ENCODE measurements at places on chromosomes 2 and 18.

- H3K4me3 ChIP-seq = no peak overlapping the region
- H3K27ac ChIP-seq = no peak overlapping the region
- no peaks in the 10 kb centered on the region for H3K27me3 ChIP-seq
- H3K4me1 ChIP-seq = no peaks in the 10 kb centered on the region
- H3K36me3 ChIP-seq = no peaks in the 10 kb centered on the region
These were observed 406.2 kb downstream of the NUP35 start for GRCh38 chr2:183530333-183530901.

GRCh38 chr2:173239644-173240043, 115.0 kb upstream of the CDCA7 start:
- peaks cover 23% of the 10 kb centered on the region for H3K4me1 ChIP-seq
- H3K27ac ChIP-seq = peak overlapping the region; percentile 26
- no peak for DNase-seq
- H3K27me3 ChIP-seq = no peaks in the 10 kb centered on the region

DNA sequence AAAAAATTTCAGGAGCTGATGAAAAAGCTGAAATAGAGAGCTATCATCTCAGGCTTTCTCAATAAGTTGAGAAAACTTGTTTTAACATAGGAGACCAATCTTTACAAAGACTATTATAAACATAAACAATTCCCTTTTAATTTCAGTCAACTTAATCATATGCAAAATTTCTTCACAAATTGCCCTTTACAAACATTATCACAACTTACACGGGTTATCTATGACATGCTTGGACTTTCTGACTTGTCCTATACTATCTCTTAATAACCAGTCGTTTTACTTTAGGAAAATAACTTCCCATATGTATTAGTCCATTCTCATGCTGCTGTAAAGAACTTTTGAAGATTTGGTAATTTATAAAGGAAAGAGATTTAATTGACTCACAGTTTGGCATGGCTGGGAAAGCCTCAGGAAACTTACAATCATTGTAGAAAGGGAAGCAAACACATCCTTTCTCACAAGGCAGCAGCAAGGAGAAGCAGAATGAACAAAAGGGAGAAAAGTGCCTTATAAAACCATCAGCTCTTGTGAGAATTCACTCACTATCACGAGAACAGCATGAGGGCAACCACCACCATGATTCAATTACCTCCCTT, 1583.7 kb upstream of the CELF4 start:
- DNase-seq = no peak
- H3K36me3 ChIP-seq = no peaks in the 10 kb centered on the region
- H3K27me3 ChIP-seq = no peaks in the 10 kb centered on the region
- no peak overlapping the region for H3K27ac ChIP-seq

DNA sequence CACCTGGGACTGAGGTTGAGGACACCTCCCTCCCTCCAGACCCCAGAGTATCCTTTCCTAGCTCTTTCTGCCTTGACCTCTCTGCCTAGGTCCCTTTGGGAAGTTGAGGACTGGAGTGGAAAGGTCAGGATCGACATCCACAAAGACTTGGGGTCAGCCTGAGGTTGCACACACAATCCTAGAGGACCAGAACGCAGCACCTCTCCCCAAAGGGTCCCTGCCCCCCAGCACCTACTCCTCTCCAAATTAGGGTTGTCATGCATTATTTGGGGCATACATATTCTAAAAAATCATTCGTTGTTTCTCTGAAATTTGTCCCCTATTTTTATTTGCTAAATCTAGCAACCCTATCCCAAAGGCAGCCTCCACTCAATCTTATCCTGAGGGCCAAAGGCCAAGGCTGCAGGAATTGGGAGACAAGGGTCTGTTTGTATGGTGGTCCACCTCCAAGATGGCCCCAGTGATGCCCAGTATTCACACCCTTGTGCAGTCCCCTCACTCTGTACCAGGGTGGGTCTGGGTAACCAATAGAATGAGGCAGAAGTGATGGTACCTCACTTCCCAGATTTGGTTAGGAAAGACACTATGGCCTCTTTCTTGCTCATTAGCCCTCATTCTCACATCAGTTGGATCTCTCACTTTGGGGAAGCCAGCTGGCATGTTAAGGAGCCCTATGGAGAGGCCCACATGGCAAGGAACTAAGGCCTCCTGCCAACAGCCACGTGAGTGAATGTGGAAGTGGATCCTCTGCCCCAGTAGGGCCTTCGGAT, 3.5 kb upstream of the CHRNG start:
- H3K4me1 ChIP-seq = peaks cover 3% of the 10 kb centered on the region
- H3K27ac ChIP-seq = no peak overlapping the region
- peaks cover 21% of the 10 kb centered on the region for H3K27me3 ChIP-seq
- DNase-seq = no peak

DNA sequence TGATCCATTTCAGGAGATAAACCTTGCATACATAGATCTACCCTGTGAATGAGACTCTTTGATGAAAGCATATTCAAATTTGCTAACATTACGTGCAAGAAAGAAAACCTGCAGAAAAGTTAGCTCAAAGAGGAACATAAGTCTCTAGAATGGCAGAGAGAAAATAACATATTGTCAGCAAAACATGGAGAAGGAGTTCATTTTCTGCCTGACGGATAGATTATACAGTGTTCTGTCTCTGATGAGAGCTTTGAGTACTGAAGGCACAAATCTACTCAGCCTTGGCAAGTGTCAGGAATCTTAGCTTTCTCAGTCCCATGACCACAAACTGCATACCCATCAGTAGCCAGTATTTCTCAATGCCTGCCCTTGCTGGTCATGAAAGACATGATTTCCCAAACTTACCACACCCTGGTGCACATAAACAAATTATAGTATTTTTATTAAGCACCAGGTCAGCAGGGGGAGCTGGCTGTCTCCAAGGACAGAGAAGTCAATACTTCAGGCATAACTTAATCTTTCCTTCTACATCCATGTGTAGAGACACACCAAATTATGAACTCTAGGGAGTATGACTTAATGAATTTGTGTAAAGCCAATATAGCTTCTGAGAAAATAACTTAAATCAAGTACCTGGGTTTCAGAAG, 401.2 kb upstream of the SOX11 start:
- H3K36me3 ChIP-seq = no peaks in the 10 kb centered on the region
- H3K27me3 ChIP-seq = no peaks in the 10 kb centered on the region
- no peak overlapping the region for H3K4me3 ChIP-seq
- H3K4me1 ChIP-seq = no peaks in the 10 kb centered on the region
- no peak overlapping the region for H3K27ac ChIP-seq

DNA sequence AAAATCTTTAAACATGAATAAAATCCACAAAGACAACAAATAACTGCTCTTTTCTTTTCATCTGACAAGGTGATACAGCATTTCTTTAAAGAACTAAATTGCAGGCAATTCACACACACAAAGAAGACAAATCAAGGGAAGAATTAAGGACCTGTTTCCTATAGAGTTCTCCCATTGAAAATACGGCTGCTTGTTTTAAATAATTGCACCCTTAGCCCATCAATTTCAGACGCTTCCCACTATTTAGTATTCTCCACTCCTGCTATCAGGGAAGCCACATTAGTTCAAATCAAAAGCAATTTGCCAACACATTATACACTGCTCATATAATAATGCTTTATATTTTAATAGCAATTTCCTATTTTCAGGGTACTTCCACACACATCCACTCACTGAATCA, 11.3 kb downstream of the CMPK2 start:
- no peaks in the 10 kb centered on the region for H3K27me3 ChIP-seq
- DNase-seq = no peak
- no peak overlapping the region for H3K4me3 ChIP-seq
- H3K27ac ChIP-seq = no peak overlapping the region

- H3K27ac ChIP-seq = no peak within 1 kb of the TSS
- H3K4me3 ChIP-seq = no peak within 1 kb of the TSS
- no peaks in the 10 kb centered on the region for H3K27me3 ChIP-seq
- H3K4me1 ChIP-seq = peaks cover 4% of the 10 kb centered on the region
- peak; percentile 37 for DNase-seq
These were observed at the start of gene AGXT for GRCh38 chr2:240868286-240869108. TSS of gene AGXT (plus strand) at chr2:240868824. CDS start at chr2:240868866, 42 bp downstream.

DNA sequence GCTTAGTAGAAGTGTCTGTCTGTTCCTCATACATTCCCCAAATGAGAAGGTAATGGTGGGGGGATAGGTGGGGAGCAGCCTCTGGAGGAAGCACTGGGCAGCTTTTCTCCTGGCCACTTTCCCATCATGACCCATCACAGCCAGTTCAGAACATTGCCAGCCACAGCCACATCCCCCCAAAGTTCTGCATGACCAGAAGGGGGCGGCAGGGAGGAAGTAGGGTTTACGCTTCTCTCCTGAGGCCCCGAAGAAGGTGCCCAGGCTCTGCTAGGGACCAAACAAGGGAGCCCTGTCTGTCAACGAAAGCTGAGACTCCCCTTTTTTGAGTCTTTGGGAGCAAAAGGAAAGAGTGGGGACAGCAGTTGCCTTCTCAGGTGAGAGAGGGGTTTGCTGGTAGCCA, 7.7 kb downstream of the IGFBP5 start:
- H3K36me3 ChIP-seq = peaks cover 9% of the 10 kb centered on the region
- H3K27ac ChIP-seq = no peak overlapping the region
- no peak overlapping the region for H3K4me3 ChIP-seq
- peaks cover 49% of the 10 kb centered on the region for H3K27me3 ChIP-seq
- DNase-seq = no peak

- no peak overlapping the region for H3K27ac ChIP-seq
- H3K4me1 ChIP-seq = no peaks in the 10 kb centered on the region
- DNase-seq = no peak
- no peaks in the 10 kb centered on the region for H3K27me3 ChIP-seq
- peaks cover 5% of the 10 kb centered on the region for H3K36me3 ChIP-seq
These were observed 36.1 kb downstream of the BCL2 start for GRCh38 chr18:63283305-63284094.

GRCh38 chr18:3660739-3661515, 211.0 kb downstream of the TGIF1 start:
- peaks cover 5% of the 10 kb centered on the region for H3K4me1 ChIP-seq
- H3K36me3 ChIP-seq = no peaks in the 10 kb centered on the region
- H3K27me3 ChIP-seq = no peaks in the 10 kb centered on the region

DNA sequence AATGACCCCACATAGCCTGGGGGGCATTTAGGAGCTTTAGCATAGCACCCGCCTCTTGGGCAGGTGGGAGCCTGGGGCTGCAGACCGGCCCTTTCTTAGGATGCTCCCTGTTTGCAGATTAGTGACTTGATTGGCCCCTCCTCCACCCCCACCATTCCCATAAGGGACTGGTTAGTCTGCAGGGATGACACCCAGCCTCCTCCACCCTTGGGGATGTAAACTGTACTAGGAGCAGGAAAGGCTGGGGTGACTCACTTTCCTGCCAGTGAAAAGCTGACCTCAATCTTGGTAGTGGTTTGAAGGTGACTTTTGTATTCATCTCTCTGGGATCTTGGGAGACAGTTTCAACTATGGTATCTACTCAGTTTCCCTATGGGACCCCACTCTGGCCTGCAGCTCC, 24.2 kb downstream of the CTIF start:
- no peak overlapping the region for H3K4me3 ChIP-seq
- no peak overlapping the region for H3K27ac ChIP-seq
- no peaks in the 10 kb centered on the region for H3K4me1 ChIP-seq
- no peaks in the 10 kb centered on the region for H3K27me3 ChIP-seq
- no peak for DNase-seq

DNA sequence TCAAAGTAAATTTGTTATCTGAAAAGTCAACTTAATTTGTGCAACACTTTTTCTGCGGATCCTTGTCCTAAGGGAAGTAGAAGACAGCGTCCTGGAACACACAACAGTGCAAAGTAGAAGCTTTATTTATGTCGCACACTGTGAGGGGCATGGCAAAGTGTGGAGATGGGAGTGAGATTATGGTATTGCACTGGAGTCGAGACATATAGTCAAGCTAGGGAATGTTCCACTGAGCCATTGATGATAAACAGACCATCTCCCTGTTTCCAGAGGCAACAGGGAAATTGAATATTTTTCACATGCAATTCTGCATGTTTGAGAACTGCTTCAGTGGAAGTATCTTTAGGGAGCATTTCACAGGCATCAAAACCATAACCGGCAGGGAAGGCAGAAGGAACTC, 46.2 kb downstream of the LRRTM1 start:
- H3K27ac ChIP-seq = no peak overlapping the region
- H3K36me3 ChIP-seq = no peaks in the 10 kb centered on the region
- H3K4me3 ChIP-seq = no peak overlapping the region
- no peak for DNase-seq

- H3K4me1 ChIP-seq = no peaks in the 10 kb centered on the region
- H3K27ac ChIP-seq = no peak overlapping the region
- H3K4me3 ChIP-seq = no peak overlapping the region
These were observed 284.0 kb upstream of the NXPH2 start for GRCh38 chr2:139064159-139064558.

- no peak overlapping the region for H3K27ac ChIP-seq
- H3K4me3 ChIP-seq = no peak overlapping the region
- peaks cover 5% of the 10 kb centered on the region for H3K36me3 ChIP-seq
These were observed 18.7 kb downstream of the SH3BP4 start for GRCh38 chr2:234970477-234970882.

GRCh38 chr2:127061375-127062273, 45.3 kb downstream of the BIN1 start:
- H3K4me3 ChIP-seq = no peak overlapping the region
- peaks cover 16% of the 10 kb centered on the region for H3K4me1 ChIP-seq
- no peaks in the 10 kb centered on the region for H3K27me3 ChIP-seq
- peak; percentile 35 for DNase-seq

- no peak for DNase-seq
- no peak overlapping the region for H3K27ac ChIP-seq
- peaks cover 57% of the 10 kb centered on the region for H3K4me1 ChIP-seq
These were observed 31.0 kb upstream of the CATIP start for GRCh38 chr2:218325566-218326160.

DNA sequence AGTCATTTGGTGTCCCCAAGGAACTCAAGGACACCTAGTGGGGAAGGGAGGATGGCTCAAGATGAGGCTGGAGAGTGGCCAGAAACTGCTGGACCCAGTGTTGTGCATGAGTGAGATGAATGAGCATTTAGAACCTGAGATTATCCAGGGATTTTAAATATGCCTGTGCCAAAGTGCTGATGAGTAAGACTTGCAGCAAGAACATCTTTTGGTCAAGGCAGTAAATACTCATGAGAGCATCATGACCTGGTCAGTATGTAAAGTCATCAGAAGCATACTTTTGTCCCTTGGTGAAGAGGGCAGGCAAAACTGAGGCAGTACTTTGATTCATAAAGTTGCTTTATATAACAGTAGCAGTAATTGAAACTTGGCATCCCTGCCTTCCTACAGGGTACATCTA, 3.1 kb upstream of the SPP2 start:
- no peaks in the 10 kb centered on the region for H3K4me1 ChIP-seq
- DNase-seq = no peak
- no peaks in the 10 kb centered on the region for H3K36me3 ChIP-seq
- H3K27ac ChIP-seq = no peak overlapping the region
- H3K27me3 ChIP-seq = peaks cover 7% of the 10 kb centered on the region
- H3K4me3 ChIP-seq = no peak overlapping the region

- DNase-seq = peak; percentile 17
- H3K27me3 ChIP-seq = no peaks in the 10 kb centered on the region
- peaks cover 8% of the 10 kb centered on the region for H3K4me1 ChIP-seq
- peak overlapping the region; percentile 50 for H3K27ac ChIP-seq
- no peak overlapping the region for H3K4me3 ChIP-seq
These were observed 141.7 kb upstream of the CCDC68 start for GRCh38 chr18:55100817-55101457.

DNA sequence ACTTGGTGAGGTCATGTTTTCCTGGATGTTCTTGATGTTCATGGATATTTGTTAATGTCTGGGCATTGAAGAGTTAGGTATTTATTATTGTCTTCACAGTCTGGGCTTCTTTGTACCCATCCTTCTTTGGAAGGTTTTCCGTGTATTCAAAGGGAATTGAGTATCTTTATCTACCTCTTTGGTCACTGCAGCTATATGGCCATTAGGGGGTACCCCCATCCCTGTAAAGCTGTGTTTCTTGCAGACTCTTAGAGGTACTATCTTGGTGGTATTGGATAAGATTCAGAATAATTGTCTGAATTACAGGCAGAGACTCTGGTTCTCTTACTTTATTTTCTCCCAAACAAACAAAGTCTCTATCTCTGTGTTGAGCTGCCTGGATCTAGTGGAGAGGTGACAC, 401.6 kb upstream of the FSIP2 start:
- H3K27me3 ChIP-seq = no peaks in the 10 kb centered on the region
- DNase-seq = no peak
- H3K27ac ChIP-seq = no peak overlapping the region
- no peak overlapping the region for H3K4me3 ChIP-seq
